Nephron progenitor cell (in vitro differentiated cells): ENCODE measurements at places on chromosomes 3 and 15.

DNA sequence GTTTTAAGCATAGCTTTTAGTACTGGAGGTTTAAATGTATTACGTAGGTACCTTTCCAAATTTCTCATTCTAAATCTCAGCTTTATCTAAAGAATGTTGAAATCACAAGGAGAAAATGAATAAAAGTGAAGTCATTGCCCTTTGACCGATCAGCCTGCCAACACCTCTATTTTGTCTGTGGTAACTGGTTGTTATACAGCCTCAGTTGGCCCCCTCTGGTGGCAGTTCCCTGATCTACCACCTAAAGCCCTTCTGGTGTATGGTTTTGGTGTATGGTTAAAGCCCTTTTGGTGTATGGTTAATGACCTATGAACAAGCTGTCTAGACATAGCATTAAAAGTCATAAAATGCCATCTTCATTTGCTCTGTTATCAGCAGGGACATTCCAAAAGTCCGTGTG lies 378.2 kb upstream of the AZI2 start:
- DNase-seq = peak; percentile 48

GRCh38 chr3:194562986-194563385 lies 70.2 kb downstream of the TMEM44 start:
- no peak for DNase-seq

GRCh38 chr3:72309661-72310418 lies 524.9 kb upstream of the PROK2 start:
- no peak for DNase-seq

DNA sequence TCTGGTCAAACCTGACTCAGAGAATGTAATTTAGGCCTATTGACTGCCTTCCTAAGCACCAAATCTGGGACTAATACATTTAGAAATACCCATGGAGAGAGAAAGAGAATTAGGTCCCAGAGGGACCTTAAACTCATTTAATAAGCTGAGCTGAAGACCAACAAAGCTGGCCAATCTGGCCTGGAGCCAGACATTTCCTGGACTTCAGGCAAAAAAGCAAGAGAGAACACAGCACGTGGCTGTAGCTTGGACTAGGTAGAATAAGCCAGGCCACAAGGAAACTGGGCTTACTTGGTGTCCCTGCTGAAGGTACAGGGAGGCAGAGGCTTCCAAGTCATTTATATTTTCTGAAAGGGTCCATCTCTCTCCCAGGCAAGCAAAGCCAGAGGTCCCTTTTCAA lies 88.1 kb downstream of the RTP4 start:
- no peak for DNase-seq

DNA sequence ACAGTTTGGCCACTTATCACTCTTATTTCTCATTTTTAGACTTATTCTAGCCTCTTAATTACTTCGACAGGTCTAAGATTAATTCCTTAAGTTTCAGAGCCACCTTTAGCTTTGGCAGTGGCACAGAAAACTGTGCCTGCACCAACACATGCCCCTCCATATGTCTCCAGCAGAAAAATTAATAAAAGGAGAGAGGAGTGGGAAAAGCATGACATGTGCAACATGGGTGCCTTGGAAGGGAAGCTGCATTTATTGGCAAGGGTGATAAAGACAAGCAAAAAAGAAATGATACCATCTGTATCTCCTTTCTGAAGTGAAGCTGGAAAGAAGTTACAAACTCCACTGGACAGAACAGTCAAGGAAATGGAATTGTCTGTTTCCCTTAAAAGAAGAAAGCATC lies 121.7 kb upstream of the CFAP20DC start:
- DNase-seq = no peak

DNA sequence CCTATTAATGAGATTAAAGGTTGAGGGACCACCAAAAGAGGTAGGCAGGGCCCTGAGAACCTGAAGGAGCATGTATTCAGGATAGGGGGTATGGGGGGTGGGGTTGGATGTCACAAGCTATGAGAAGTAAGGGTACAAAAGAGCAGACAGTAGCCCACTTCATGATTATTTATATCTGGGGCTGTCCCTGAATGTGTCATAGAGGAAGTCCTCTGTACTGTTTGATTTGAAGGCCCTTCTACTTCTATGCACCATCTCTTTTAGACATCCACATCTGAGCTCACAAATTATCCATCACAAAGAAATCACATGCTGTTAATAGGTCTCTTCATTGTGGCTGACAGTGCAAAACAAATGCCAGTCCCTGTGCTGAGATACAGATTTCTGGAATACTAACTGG lies 68.6 kb downstream of the FHIT start:
- no peak for DNase-seq
